ENCODE measurements at places on chromosomes 2 and 18. TPM values are rescaled to one million over a fixed set of nuclear protein-coding genes. Genes with fewer than 3 reads are reported as not detected.

Gene DPP4
- 96.3 TPM for total RNA-seq

Gene NT5C1B
- not detected for total RNA-seq

Gene SLC5A7
- total RNA-seq: not detected

Gene HADHB
- 104 TPM for total RNA-seq

Gene GPR148
- total RNA-seq: not detected
